NCI-H1694 (cell line): ENCODE measurements at places on chromosomes 1 and 21.

- no peak for DNase-seq
These were observed 89.4 kb downstream of the SEC16B start for GRCh38 chr1:177880339-177880891.

DNA sequence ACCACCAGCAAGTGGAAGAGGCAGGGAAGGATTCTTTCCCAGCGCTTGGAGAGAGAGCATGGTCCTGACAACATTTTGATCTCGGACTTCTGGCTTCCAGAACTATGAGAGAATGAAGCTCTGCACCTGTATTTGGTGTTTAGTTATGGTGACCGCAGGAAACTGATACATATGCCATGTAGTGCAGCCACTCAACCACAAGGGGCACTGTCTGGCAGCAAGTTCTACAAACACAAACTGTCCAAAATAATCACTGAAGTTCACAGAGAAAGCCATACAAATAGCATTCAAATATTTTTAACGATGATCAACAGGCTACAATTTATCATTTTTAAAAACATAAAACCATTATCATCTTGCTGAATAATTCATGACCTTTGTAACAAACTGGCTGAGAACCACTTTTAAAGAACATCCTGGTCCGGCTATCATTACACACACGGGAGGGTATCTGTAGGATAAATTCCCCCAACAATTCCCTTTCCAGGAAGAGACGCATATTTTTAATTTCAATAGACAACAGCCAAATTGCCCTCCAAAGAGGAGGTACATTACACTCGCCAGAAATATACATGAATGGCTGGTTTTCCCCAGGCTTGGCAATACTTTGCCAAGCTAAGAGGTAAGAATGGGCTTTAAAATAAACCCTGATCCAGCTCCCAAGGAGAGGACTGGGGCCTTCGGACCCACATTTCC, 9.2 kb upstream of the CBR3 start:
- DNase-seq = peak; percentile 46

- DNase-seq = no peak
These were observed 85.8 kb downstream of the GLIS1 start for GRCh38 chr1:53653200-53653575.

DNA sequence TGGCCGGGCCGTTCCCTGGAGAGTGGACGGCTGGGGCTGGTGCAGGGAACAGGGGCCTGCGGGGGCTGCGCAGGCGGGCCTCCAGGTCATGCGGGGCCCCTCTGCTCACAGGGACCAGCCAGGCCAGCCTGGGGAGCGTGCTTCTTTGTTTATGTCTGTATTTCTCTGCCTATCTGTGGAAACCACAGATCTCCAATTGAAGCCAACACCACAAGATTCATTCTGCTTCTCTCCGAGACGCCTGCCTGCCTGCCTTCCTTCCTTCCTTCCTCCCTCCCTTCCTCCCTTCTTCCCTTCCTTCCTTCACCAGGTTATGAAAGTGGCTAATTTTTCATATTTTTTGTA, 39.9 kb upstream of the HMGN1 start:
- no peak for DNase-seq

- DNase-seq = no peak
These were observed 24.7 kb downstream of the CYP2J2 start for GRCh38 chr1:59901770-59902388.

GRCh38 chr21:29511096-29511495, 212.4 kb downstream of the BACH1 start:
- DNase-seq = no peak

- no peak for DNase-seq
These were observed 21.8 kb upstream of the COL18A1 start for GRCh38 chr21:45383111-45383614.

GRCh38 chr1:27099587-27100334, 55.2 kb downstream of the SLC9A1 start:
- DNase-seq = no peak

GRCh38 chr1:180757657-180758056, 125.8 kb downstream of the XPR1 start:
- DNase-seq = no peak

GRCh38 chr1:225427235-225428067, at the start of gene LBR:
Gene LBR, minus strand, starts transcription at chr1:225428038. Its CDS starts 3,963 bp downstream, at chr1:225424075.
- peak; percentile 6 for DNase-seq

- no peak for DNase-seq
These were observed 269.8 kb upstream of the KAZN start for GRCh38 chr1:14328685-14329084.
